ENCODE measurements at places on chromosomes 4 and X.

DNA sequence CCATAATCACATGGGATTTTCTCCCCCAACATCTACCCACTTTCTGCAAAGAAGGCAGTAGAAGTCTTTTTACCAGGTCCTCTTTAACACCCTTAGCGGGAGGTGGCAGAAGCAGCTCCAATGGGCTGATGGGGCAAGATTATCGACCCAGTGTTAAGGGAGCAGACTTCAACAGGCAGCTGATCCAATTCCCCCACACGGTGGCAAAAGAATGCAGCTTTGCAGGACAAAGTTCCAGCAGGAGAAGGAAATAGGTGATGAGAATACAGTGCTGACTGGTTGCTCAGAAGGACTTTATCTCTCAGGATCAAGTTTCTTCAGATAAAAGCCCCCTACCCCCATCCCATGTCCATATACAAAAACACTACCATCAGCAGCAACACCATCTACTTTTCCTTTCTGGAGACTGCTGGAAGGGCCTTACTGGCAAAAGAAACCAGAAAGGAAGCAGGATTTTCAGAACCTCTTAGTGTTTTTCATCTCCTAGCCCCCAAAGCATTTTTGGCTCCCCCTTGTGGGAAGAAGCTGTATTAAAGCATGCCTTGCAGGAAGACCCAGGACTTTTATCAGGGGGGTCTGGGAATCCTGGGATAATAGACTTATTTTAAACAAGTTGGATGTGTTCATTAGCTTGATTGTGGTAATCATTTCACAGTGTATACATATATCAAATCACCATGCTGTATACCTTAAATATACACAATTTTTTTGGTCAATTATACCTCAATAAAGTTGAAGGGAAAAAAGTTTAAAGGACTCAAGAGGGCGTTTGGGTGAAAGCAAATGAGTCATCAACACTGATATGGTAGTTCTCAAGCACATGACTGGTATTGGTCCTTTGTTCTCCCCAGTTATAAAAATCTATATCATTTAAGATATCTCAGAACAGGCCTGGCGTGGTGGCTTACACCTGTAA lies 146.4 kb downstream of the GPC3 start:
- peak; percentile 3 for DNase-seq

DNA sequence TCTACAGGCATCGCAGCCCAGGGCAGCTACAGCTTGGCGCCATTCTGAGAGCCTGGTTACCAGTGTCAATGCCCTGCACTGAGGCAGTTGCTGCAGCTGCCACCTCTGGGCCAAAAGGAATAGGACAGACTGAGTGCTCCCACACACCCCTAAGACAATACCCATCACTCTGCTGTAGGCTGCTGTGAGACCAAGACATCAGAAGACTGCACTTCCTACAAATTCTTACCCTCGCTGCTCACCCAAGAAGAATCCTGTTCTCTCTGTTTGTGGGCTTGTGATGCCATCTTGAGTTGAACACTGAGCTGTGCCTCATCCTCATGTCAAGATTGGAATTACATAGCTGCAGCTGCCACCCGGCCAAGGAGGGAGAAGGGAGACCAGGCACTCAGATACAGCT lies 1847.0 kb upstream of the PCDH10 start:
- DNase-seq: no peak

GRCh38 chr4:61866378-61867030 lies 666.4 kb downstream of the ADGRL3 start:
- no peak for DNase-seq

DNA sequence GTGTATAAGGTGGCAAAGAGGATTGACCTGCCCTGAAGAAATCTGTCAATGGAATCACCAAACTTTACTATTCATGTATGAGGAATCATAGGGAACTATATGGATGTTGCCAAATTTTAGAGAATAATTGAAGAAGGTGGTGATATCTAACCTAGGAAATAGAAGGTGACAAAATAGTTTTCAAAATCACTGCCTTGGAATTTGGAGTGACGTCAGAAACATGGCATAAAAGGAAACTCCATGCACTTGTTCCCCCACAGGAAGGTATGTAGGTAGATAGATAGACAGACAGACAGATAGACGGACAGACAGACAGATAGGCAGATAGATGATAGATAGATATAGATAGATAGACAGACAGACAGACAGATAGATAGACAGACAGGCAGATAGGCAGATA lies 793.9 kb upstream of the AMOT start:
- no peak for DNase-seq

- DNase-seq: no peak
Observed at GRCh38 chrX:45007598-45007997, 134.6 kb downstream of the KDM6A start.

DNA sequence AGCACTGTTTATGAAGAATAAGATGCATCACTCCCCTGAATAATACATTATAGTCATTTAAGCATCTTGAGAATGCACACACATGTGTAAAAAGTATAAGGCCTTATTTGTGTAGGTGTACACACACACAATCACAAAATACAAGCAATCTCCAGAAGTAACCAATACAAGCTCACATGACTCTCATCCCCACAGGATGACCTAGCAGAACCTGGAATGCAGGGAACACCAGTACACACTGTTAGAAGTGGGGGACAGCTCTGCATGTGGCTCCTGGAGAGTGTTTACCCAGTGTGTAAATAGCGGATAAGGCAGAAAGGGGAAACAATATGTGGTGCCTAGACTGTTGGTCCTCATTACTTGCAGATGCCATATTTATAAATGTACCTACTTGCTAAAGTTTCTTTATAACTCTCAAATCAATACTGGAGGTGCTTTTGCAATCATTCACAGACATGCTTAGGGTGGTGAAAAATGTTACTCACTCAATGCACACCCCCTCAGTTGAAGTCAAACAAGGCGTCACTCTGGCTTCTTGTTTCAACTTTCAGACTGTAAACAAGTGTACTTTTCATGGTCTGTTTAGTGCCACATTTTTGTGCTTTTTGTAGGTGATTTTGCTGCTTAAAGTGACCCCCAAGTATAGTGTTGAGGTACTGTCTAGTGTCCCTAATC lies 73.1 kb downstream of the MAGEB17 start:
- no peak for DNase-seq

DNA sequence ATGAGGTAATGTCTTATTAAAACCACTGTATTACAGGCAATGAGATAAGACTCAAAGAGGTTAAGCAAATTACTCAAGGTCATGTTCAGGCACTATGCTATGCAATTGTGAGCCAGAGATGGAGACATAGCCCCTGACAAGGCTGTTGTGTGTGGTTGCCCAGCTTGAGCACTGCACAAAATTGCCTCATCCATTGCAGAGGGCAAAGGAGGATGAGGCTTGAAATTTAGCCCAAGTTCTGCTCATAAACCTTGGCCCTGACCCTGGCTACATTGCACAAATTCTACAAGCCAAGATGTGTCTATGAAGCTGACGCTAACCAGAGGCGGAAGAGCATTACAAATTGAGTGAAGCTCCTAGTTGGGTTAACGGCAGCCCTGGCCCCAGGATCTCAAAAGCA lies 65.6 kb upstream of the PGM2 start:
- DNase-seq: no peak

DNA sequence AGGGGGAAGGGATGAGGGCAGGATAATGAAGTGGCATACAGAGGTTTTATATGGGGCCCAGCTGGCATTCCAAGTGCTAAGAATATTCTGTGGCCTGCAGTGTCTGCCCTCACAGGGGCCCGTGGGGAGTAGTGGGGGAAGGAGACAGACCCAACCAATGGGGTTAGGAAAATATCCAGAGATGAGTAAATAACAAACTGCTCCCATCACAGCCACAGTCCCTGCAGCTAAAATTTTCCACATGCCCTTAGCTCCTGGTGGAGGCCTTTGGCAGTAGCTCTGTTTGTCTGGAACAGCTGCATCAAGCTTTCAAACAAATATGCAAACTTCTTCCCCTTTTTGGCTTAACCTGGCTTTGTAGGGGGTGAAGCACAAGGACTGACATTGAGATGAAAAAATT lies 3.1 kb downstream of the SRPX2 start:
- DNase-seq: no peak

DNA sequence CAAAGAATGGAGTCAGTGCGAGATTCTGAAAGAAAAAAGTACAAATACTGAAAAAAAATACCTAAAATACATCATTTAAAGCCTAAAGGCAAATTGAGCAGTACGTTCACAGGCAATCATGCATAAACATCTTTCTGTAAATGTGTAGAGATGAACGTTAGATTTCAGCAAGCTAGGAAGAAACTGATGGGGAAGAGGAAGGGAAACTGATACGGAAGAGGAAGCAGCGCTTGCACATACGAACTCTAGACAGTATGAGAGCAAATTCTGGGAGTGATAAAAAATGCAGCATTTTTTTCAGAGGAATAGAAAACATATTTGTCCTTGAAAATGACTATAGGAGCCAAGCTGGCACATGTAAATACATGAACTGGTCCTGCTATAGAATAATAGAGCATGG lies 9.4 kb downstream of the ANKRD50 start:
- DNase-seq: no peak

GRCh38 chrX:16014171-16014570 lies 109.2 kb upstream of the GRPR start:
- no peak for DNase-seq

- DNase-seq: no peak
Observed at GRCh38 chr4:150972592-150972991, 42.5 kb downstream of the LRBA start.

DNA sequence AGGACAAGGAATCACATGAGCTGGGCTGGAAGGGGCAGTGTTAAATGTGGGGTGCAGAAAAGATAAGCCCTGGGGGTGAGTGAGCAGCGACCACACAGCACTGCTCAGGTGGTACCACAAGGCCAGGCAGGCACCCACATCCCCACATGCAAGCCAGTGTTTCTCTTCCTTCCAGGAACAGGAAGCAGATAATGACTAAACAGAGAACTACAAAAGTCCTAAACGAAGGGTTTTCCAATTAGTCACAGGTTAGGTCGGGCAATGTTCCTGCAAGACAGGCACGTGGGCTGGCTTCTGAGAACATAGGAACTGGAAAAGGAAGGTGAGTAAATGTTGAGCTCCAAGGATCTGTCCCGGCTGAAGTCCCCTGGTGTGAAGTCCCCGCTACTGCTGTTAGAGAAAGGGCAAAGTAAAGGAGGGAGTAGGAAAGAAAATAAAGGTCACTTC lies 19.5 kb downstream of the RELL1 start:
- peak; percentile 11 for DNase-seq

DNA sequence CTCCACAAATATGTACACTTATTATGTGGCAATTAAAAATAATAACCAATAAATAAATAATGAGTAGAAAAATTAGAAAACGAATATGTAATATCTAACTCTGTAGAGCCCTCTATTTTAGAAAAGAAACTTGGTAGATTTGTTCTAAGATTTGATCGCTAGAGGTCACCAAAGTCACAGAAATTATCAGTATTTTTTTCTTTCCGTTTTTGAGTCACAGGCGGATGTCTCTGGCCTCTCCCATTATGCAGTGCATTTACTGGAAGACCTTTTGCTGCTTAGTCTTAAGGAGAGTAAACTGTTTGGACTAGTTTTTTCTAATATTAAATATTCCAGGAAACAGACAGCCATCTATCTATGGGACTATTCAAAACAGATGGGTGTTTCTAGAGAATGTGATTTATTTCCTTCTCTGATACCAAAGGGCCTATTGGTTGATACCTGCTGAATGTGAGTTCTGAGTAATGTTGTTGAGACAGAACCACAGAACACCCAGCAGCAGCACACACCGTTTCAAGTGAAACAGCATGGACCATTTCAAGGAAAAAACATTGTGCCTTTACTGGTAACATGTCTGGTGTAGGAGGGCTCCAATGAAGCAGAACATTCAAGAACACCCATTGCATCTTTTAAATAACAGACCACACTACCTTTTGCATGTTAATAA lies 34.0 kb upstream of the GYPA start:
- DNase-seq: peak; percentile 52

- no peak for DNase-seq
Observed at GRCh38 chr4:165118256-165118909, 5.7 kb upstream of the TMEM192 start.

GRCh38 chrX:115649461-115650063 lies 88.6 kb downstream of the PLS3 start:
- no peak for DNase-seq

Measured in CD4-positive, alpha-beta T cell treated with Interleukin-4 for 4 hours (primary cell).